Activated CD8-positive, alpha-beta memory T cell treated with anti-CD3 and anti-CD28 coated beads for 1 hour (primary cell): ENCODE measurements at places on chromosomes 7 and 10.

- no peak for DNase-seq
These were observed 113.7 kb downstream of the INSYN2A start for GRCh38 chr10:127082651-127083050.

DNA sequence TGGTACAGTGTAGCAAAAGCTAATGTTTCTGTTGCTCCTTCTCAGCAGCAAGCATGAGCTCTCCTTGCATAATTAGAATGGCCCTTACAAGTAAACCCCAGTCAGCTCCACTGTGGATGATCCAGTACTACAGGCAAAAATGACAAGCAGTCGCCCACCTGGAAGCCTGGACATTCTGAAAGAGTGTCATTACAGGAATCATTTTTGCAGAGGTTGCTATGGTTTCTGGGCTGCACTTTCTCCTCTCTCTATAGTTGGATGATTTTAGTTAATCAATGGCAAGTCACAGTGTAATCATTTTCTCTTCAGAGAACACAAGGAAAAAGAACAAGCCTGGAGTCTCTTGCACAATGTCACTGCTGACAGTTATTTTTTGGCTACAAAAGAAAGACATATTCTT is 102.9 kb upstream of the MYO3A start:
- no peak for DNase-seq

- no peak for DNase-seq
These were observed 3.7 kb downstream of the PARD3 start for GRCh38 chr10:34811126-34811967.

GRCh38 chr7:7969306-7970236 is 975 bp downstream of the GLCCI1 start:
- no peak for DNase-seq

- DNase-seq, result no peak
These were observed 102.1 kb downstream of the OSBPL3 start for GRCh38 chr7:24877790-24878311.

- DNase-seq, result no peak
These were observed 20.5 kb downstream of the NOM1 start for GRCh38 chr7:156969972-156970420.

DNA sequence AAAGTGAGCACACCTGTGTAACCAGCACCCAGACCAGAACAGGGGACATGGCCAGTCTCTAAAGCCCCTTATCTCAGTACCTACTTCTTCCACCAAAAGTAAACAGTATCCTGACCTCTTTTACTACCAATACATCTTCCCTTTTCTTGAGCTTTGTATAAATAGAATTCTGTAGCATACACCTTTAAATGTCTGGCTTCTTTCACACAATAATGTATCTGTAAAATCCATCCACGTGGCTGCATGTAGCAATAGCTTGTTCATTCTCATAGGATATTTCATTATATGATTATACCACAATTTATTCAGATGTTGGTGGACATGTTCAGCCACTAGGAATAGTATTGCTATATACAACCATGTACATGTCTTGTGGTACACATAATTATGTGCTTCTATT is 40.6 kb downstream of the BTBD16 start:
- DNase-seq, result no peak

GRCh38 chr10:73206385-73206784 is 38.5 kb downstream of the FAM149B1 start:
- DNase-seq, result no peak

DNA sequence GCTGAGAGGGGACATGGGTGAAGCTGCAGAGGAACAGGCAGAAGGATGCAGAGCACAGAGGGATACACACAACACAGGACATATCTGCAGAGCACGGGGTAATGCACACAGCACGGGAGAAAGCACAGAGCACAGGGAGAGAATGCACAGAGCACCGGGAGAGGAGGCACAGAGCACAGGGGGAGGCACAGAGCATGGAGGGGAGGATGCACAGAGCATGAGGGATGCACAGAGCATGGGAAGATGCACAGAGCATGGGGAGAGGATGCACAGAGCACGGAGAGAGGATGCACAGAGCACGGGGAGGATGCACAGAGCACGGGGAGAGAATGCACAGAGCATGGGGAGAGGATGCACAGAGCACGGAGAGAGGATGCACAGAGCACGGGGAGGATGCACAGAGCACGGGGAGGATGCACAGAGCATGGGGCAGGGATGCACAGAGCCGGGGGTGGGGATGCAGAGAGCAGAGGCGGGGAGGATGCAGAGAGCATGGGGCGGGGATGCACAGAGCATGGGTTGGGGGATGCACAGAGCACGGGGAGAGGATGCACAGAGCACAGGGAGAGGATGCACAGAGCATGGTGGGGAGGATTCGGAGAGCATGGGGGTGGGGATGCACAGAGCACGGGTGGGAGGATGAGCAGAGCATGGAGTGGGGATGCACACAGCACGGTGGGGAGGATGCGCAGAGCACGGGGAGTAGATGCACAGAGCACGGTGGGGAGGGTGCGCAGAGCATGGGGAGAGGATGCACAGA is 230.0 kb downstream of the ADAM12 start:
- DNase-seq, result no peak

DNA sequence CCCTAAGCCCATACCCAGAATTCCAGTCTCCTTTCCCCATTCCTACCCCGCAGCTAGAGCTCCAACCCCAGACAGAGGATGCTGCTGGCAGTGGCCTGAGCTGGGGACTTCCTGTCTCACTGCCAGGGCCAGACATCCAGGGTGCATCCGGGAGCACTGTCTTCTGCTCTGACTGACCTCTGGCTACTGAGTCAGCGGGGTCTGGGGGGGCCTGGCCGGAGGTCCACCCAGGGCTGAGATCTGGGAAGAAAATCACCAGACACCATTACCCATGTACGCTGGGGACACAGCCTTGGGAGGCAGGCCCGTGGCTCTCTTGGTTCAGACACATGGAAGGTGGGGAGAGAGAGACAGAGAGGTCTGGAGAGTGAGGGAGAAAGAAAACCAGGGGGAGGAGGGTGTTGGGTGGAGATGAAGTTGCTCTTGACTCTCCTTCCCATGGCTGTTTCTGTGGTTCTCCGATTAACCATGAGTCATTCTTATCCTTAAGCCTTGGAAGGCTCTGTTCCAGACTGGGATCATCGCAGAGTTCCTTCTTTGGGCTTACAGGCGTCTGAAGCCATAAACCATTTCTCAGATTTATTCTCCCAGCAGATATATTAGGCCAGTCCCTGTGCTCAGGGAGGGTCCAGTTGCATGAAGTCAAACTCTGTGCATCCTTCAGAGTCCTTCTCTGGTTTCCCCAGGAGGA is 23.6 kb downstream of the TSPAN15 start:
- no peak for DNase-seq

DNA sequence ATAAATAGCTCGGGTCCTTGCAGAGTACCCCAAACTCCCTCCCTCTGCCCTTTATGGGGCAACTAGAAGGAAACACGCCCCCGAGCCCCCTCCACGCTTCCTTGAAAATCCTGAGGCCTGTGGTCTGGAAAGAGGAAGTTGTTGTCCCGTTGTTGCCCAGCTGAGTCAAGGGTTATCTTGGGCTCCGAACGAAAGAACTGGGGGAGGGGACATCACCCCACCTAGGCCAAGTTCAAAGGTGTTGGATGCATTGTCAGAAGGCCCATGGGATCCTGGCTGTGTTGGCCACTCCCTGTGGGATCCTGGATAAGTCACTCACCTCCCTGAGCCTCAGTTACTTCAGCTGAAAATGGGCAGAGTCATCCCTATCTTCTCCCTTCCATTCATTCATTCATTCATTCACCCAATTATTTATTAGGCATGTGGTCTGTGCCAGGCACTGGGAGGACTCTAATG is at the start of gene CCL24:
Gene CCL24 (minus strand): TSS at position 26 of the 456 bp plus-strand sequence. CDS start 91 bp downstream, outside the sequence.
- no peak for DNase-seq

DNA sequence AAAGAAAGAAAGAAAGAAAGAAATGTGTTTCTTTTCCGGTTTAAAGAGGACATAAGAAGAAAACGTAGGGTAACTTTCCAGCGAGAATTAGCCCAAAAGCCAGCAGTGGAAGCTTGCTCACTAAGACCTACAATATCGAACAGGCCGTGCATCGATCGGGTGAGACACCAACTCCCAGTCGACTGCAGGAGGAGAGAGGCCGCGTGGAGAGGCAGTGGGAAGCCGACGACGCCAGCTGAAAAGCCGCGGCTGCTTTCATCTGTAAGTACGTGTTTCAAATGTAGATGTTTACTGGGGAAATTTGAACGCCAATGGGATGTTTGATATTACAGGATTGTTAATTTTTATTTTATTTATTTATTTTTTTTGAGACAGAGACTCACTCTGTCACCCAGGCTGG is 28.6 kb upstream of the GIMAP8 start:
- DNase-seq, result no peak

GRCh38 chr10:108684431-108684830 is 1238.9 kb downstream of the XPNPEP1 start:
- no peak for DNase-seq

- DNase-seq, result no peak
These were observed 96.5 kb upstream of the FAM20C start for GRCh38 chr7:95863-96260.

DNA sequence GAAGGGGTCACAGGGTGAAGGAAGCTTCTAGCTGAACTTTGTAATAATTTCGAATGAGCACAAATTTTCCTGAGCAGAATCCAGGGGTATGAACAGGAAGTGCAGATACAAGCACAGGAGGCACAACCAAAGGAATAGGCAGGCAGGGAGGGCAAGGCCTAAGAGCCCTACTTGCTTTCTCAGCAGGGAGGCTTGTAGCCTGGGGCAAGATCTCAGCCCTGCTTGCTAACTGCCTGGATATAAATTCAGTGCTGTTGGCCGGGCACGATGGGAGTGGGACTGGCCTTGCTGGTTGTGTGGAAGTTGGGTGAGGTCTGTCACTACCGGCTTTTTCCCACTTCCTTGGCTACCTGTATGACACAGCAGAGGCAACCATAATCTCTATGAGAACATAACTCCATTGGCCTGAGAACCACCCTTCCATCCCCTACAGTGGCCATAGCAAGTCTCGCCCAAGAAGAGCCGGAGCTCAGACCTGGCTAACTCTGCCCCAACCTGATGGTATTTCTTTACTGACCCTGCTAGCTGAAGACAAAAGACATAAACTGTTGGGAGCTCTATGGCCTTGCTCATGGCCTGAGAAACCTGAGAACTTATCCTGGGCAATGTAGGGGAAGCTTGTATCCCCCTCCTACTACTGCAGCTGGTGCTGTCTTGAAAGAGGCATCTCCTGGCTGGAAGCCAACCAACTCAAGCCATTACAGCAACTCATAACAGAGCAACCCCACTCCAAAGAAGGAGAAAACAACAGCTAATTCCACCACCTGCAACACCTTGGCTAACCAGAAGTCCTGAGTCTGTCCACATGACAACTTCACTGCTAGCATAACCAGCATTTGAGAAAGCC is 27.6 kb downstream of the CLDN12 start:
- no peak for DNase-seq
